ENCODE measurements at places on chromosomes 1 and 21.

GRCh38 chr21:41431788-41432548 lies 5.9 kb downstream of the MX1 start:
- DNase-seq: no peak

DNA sequence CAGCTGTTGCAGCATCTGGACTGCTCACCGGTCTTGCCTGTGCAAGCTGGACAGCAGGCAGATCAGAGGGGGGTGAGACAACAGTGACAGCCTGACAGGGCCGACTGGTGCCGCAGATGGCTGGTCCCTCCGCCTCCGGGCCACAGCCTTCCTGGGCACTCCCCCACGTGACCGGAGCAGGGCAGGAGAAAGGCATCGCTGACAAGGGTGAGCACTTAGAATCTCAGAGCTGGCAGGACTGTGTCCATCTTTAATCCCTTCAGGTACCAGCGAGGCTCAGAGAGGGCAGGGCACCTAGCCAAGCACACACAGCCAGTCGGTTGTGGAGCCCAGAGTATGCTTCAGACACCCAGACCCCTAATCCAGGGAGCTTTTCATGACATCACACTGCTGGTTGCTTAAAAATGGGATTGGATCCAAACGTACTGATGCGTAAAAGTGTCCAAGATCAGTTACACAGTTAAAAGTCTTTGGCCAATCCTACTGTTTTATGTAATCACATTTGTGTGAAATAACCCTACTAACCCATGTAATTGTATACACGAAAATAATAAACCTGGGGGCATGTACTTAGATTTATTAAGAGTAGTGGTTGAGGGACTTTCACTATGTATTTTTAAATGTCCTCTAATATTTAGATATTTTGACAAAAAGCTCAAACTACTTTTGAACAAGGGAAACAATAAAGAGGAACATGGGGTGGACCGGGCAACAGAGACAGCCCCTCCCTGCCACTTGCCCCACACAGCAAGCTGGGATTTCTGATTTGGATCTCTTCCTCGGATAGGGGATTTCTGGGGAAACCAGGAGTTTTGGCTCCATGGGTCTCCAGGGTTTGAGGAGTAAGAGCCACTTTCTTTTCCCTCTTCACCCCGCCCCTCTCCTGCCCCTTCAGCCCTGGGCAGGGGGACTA lies 758 bp upstream of the CNTN2 start:
- peak; percentile 72 for DNase-seq

GRCh38 chr1:218880484-218881060 lies 293.1 kb upstream of the LYPLAL1 start:
- DNase-seq: no peak

DNA sequence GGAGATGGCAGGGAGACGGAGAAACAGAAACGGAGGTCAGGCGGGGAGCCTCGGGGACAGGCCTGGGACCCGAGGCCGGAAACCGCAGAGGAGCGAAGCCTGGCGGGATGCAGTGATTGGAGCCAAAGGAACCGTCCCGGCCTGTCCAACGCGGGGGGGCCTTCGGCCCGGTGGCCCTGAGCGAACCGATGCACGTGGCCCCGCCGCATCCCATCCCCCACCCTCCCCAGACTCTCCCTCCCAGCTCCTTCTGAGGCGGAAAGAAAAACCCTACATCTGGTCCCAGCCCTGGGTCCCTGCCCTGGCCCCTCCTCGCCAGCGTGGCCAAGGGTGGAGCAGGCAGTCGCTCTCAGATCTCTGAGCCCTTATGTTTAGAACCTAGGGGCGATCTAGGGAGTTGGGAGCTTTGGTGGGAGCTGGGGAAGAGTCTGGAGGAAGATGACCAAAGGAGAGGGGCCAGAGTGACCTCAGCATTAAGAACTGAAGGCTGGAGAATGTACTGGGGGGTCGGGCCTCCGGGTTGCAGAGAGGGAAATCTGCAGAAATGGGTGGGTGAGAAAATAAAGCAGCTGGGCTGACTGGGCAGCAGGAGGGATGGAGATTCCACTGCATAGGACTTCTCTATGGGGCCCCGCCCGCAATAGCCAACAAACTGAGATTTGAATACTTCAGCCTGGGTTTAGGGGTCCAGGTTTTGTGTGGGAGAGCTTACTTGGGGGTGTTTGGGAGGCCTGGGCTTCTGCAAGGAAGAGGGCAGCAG lies 1.5 kb upstream of the CRABP2 start:
- peak; percentile 72 for DNase-seq

DNA sequence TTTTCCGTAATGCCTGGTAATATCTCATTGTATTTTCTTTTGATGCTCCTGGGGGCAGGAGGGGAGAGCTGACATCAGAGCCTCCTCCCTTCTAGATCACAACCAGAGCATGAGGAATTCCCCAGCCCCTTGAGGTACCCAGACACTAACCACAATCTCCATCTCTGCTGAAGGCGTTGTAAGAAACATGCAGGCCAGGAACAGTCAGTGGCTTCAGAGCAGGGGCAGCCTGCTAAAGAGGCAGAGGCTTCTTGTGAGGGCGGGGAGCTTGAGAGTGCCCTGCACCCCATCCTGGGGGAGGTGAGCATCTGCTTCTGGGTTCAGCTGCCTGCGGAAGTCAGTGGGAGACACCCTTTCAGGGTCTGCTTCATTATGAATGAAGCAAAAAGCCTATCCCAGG lies 19.0 kb downstream of the MAPKAPK2 start:
- no peak for DNase-seq

DNA sequence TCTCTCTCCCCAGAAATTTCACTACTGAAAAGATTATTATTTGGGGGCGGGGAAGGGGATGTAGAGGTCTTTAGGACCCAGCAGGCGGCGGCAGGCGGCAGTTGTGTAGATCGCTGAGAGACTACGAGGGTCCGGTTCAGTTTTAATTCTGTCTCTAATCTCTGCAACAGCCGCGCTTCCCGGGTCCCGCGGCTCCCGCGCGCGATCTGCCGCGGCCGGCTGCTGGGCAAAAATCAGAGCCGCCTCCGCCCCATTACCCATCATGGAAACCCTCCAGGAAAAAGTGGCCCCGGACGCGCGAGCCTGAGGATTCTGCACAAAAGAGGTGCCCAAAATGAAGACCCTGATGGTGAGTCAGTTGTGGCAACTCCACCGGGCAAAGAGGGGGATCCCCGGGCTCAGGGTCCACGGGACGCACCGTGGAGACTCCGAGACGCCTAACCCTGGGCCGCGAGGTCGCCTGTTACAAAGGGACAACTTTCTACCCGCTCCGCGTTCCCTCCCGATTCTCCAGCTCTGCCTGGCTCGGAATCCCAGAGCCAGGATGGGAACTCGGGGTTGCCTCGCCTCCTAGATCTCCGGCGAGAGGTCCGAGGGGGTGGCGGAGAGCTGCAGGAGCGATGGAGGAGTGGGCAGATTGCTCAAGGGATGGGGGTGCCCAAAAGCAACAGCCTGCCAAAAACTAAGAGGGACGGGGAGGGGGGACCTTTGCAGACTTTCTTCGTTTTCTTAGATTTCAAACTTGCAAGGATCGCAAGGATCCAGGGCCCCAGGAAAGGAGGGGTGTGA lies at the start of gene ST6GALNAC5:
TSS of gene ST6GALNAC5 (plus strand) at position 139 of the 789 bp plus-strand sequence.
- DNase-seq: peak; percentile 72

DNA sequence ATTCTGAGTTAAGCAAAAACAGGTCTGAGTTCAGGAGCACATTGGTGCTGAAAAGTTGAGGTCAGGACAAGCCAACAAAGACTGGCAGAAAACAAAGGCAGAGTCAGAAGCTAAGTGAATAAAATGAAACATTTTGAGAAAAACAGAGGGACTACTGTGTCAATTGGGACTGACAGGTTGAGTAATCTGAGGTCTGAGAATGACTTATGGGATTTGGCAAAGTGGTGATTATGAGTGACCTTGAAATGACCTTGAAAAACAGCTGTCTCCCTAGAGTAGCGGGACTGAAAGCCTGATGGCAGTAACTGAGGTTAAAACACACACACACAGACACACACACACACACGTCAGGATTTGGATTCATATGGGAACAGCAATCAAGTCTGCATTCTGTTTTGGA lies 8.8 kb upstream of the COG2 start:
- DNase-seq: peak; percentile 76

- DNase-seq: no peak
Measured at GRCh38 chr1:119040906-119041305, 52.8 kb upstream of the TBX15 start.

GRCh38 chr1:163774401-163774945 lies 452.7 kb downstream of the NUF2 start:
- peak; percentile 79 for DNase-seq

- no peak for DNase-seq
Measured at GRCh38 chr1:240005997-240006650, 85.6 kb upstream of the FMN2 start.

DNA sequence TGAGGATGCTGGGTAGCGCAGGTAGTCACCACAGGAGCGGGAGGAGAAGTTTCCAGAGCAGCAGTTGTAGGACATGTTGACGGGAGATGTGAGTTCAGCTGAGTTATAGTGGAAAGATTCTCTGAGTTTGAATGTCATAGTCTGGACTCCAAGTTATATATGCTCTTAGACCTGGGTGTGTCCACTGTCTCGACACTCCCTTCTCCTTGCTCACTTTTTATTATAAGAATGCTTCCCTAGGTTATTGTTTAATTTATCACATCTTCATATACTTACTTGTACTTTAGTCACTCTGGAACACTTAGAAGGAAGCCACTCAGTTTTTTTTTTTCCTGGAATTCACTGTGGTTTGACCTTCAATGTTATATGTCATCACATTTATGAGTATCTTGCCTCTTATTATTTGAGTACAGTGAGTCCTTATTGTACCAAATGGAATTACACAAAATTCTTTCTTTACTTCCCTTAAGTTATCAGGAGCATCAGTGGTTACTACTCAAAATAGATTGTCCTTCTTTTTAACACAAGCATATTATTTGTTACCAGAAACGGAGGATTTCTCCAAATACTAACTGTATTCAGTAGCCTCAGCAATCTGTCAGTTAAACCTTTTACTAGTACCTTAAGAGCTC lies at the start of gene KRTAP13-2:
TSS of gene KRTAP13-2 (minus strand) at position 133 of the 632 bp plus-strand sequence. CDS start at position 75, 58 bp downstream.
- no peak for DNase-seq

GRCh38 chr1:64744492-64745180 lies at the start of gene RAVER2:
Gene RAVER2 (plus strand): TSS chr1:64745075. CDS start chr1:64745173, 98 bp downstream.
- DNase-seq: peak; percentile 79

GRCh38 chr21:39502631-39503030 lies 50.9 kb downstream of the SH3BGR start:
- no peak for DNase-seq

DNA sequence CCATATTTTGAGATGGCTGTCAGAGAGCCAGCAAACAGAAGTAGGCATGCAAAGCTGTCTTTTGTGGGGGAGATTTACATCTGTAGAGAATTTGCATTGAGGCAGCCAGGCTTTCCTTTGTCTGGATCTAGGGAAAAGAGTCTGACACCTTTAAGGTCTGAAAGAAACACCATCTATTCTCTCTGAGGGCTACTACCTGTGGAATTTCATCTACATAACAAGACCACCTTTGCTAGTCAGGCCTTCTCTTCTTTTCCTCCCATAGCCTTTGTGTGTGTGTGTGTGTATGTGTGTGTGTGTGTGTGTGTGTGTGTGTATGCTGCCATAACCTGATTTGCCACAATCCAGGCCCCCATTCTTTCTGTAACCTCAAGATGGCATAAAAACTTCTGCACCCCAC lies 28.4 kb upstream of the DMRTB1 start:
- DNase-seq: no peak

DNA sequence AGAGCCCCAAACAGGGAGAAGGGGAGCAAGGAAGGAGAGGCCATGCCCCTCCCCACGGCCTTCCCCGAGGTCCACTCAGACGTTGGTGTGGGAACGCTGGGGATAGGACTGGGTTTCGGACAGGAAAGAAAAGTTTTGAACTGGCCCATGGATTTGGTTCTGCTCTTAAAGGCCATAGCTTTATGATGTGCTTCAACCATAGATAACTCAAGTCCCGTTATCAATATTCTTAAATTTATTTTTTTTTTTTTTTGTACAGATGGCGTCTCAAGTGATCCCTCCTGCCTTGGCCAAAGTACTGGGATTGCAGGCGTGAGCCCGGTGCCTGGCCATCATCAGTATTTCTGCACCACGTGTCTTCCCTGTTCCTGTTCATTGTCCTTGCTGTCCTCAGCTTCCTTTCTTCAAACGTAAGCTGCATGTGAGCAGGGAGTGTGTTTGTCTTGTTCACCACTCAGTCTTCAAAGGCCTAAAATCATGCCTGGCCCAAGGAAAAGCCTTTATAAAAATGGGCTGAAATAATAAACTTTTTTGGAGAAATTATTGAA lies 820 bp upstream of the KRTAP10-1 start:
- DNase-seq: no peak

- peak; percentile 3 for DNase-seq
Measured at GRCh38 chr1:172401892-172402291, 18.6 kb upstream of the C1orf105 start.
